ENCODE measurements at places on chromosomes 4 and X. TPM values are rescaled to one million over a fixed set of nuclear protein-coding genes. Genes with fewer than 3 reads are reported as not detected.
A peak's percentile ranks its signal among the peaks of the same experiment; 100 is the strongest.

GRCh38 chrX:28311466-28311865 lies 275.8 kb upstream of the IL1RAPL1 start:
- H3K27me3 ChIP-seq = no peaks in the 10 kb centered on the region
- H3K27ac ChIP-seq = no peak overlapping the region
- no peaks in the 10 kb centered on the region for H3K4me1 ChIP-seq
- DNase-seq = no peak
- H3K36me3 ChIP-seq = no peaks in the 10 kb centered on the region

The SCML2 gene
- total RNA-seq = 0.95 TPM

GRCh38 chrX:76029385-76029784 lies 143.5 kb upstream of the PBDC1 start:
- no peaks in the 10 kb centered on the region for H3K27me3 ChIP-seq
- DNase-seq = no peak
- no peaks in the 10 kb centered on the region for H3K36me3 ChIP-seq
- H3K4me1 ChIP-seq = no peaks in the 10 kb centered on the region

The ATP2B3 gene
- not detected for total RNA-seq

The SORBS2 gene
- 2,103 TPM for total RNA-seq

DNA sequence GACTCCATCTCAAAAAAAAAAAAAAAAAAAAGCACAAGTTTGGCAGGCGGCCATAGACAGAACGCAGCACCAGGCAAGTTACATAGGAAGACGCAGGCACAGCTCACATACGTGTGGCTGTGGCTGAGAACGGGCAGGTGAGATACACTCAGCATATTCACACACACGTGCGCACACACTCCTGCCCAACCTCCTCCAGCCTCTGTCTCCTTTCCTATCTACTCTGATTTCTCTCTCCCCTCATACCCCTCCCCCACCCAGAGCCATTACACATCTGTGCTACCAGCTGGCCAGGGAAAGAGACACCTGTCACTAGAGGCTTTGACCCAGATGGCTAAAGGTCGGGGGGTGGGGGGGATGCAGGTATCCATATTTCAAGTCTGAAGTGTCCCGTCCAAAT lies 2.2 kb upstream of the SLC38A5 start:
- DNase-seq = no peak
- H3K36me3 ChIP-seq = no peaks in the 10 kb centered on the region
- H3K27me3 ChIP-seq = no peaks in the 10 kb centered on the region
- no peaks in the 10 kb centered on the region for H3K4me1 ChIP-seq
- H3K4me3 ChIP-seq = no peak overlapping the region

DNA sequence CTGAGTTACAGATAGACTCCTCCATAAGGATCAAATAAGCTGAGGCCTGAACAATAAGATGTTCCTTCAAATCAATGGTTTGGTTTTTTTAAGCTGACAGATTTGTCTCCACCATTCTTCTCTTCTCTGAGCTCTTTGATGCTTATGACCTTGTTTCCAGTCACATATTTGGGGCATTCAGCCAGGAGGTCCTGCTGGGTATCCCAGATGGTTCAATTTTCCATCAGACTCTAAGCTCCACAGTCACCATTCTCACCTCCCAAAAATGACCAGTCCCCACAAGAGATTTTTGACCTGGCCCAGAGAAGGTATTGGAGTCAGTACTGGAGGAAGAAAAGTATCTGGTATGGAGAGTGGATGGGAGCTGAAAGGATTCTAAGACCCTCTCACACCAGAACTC lies 74.6 kb upstream of the FRMPD3 start:
- H3K27ac ChIP-seq = no peak overlapping the region
- no peak overlapping the region for H3K4me3 ChIP-seq
- H3K27me3 ChIP-seq = no peaks in the 10 kb centered on the region
- no peaks in the 10 kb centered on the region for H3K36me3 ChIP-seq
- no peaks in the 10 kb centered on the region for H3K4me1 ChIP-seq

GRCh38 chr4:93897559-93897958 lies 69.0 kb downstream of the ATOH1 start:
- no peaks in the 10 kb centered on the region for H3K4me1 ChIP-seq
- no peak for DNase-seq
- H3K36me3 ChIP-seq = no peaks in the 10 kb centered on the region
- H3K4me3 ChIP-seq = no peak overlapping the region
- H3K27me3 ChIP-seq = no peaks in the 10 kb centered on the region

DNA sequence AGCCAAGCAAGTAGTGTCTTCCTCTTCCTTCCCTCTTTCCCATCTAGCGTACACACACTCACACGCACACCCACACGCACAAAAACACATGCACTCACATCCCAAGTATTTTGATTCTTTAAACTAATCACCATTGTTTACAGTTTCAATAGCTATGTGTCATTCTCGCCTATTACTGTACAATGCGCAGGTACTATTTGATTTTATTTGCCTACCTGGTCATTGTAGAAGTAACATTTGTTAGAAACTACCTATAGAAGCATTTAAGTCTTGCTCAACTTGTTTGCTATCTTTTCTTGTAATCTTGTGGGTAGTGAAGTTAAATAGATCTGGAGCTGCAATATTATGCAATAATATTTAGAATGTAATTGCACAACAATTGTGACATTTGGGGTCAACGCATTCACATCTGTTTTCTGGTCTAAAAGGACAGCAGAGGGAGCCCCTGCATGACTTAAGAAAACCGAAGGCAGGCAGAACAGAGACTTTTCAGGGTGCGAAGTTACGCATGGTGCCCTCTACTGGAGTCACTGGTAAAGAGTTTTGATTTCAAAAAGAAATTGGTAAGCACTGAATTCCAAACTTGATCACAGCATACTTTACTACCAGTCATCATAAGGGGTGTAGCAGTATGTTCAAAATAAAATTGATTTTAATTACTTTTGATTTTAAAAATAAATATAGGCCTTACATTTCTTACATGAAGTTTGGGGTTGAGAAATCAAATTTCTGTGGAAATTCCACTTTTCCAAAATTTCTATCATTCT lies 503.3 kb upstream of the FAM241A start:
- no peak overlapping the region for H3K27ac ChIP-seq
- H3K4me3 ChIP-seq = no peak overlapping the region
- peak; percentile 49 for DNase-seq
- no peaks in the 10 kb centered on the region for H3K36me3 ChIP-seq
- no peaks in the 10 kb centered on the region for H3K4me1 ChIP-seq
- H3K27me3 ChIP-seq = no peaks in the 10 kb centered on the region

The ETDA gene
- total RNA-seq = not detected
